Left lung (tissue), 14 donors: ENCODE measurements at places on chromosomes 16 and 17. TPM values are rescaled to one million over a fixed set of nuclear protein-coding genes. Genes with fewer than 3 reads are reported as not detected.

DNA sequence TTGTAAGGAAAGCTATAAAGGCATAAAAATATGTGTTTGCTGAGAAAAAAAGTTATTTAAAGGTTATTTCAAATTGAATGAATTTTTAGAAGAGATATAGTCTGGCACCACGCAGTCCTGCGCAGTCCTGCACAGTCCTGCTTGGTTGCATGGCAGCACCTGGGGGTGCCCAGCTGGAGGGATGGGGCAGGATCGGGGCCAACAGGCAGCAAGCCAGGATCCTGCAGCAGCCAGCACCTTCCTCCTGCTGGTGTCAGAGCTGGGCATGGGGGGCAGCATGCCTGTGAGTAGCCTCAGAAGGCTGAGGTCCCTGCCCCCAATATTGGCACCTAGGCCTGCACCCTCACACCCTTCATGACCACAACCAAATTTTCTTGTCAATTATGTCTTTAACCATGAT is 46.0 kb downstream of the GLG1 start:
- no peak for DNase-seq

- DNase-seq, result no peak
Observed at GRCh38 chr16:69182730-69183416, 4.1 kb upstream of the SNTB2 start.

DNA sequence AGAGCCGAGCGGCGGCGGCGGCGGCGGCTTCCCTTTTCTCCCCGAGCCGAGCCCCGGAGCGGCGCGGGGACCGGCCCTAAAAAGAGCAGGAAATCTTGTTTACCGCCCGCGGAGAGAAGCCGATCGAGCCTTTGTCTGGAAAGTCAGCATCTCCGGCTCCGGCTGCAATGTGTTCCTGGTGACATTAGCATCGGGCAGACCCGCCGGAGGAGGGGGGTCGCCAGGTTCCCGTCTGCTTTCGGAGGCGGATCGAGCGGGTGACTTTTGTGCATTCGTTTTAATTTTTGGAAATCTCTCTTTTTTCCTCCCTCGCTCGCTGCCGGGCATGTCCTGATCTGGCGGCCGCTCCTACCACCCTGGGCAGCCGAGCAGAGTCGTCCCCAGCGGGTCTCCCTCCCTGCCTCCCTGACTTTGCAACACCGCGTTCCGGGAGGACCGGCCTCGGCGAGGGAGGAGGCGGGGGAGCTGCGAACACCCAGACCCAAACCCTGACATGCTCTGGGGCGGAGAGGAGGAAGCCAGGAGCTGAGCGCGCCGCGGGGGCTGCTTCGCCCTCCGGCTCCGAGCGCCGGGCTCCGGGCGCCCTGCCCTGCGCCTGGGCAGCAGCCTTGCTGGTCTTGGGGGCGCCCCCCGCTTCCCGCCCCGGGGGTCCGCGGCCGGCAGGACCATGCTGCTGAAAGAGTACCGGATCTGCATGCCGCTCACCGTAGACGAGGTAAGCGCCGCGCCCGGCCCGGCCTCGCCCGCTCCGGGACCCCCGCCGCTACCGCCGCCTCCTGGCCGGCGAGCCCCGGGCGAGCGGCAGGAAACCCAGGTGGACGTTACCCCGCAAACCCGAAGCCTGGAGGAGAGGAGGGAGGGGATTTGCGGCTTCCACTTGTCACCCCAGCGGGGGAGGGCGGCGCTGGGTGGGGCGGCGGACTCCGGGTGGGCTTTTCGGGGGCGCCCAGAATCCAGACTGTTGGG is 690 bp downstream of the PITPNC1 start:
- peak; percentile 66 for DNase-seq

- peak; percentile 57 for DNase-seq
Observed at GRCh38 chr17:45341533-45342158, 24.8 kb upstream of the MAP3K14 start.

DNA sequence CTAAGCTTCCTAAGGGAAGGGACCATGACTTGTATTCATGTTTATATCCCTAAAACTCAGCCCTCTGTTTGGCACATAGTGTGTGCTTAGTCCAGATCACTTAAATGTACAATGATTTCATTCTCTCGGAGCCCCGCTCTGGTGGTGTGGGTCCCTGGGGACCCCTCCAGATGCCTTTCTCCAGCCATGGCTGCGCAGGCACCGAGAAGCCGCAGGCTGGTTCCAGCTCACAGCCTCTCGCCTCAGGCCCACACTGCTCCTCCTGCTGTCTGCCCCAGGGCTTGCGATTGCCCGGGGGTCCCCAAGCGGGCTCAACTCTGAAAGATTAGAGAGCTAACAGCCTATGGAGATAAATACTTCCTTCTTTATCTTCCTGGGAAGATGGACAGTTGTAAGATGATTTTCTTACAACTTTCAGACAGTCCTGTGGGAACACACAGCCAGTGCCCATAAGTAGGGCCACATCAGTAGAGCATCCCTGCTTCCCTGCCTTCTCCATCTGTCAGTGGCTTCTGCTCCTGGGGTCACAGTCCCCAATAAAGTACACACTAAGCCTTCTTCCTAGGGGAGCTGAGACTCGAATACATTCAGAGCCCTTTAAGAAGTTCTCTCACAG is 66.2 kb downstream of the CENPV start:
- DNase-seq, result no peak

- no peak for DNase-seq
Observed at GRCh38 chr17:81427173-81428120, 32.2 kb downstream of the BAHCC1 start.

DNA sequence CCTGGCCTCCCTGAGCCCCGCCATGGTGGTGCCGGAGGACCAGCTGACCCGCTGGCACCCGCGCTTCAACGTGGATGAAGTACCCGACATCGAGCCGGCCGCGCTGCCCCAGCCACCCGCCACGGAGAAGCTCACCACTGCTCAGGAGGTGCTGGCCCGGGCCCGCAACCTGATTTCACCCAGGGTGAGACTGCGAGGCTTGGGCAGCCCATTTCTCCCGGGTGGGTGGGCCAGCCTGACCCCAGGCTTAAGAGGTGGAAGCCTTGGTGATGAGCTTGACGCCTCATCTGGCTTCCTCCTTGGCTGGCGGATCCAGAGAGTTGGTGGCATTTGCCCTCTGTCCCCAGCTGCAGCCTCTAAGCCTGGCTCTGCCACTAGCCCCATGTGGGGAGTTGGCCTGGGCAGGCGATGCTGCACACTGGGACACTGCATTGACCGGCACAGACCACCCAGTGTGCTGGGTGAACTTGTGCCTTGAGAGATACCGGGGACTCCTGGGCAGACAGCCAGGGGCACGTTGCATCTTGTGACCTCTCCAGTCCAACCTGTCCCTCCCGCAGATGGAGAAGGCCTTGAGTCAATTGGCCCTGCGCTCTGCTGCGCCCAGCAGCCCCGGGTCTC is 3.0 kb downstream of the CDT1 start:
- DNase-seq, result no peak

- no peak for DNase-seq
Observed at GRCh38 chr16:314795-315299, 31.9 kb downstream of the PDIA2 start.

DNA sequence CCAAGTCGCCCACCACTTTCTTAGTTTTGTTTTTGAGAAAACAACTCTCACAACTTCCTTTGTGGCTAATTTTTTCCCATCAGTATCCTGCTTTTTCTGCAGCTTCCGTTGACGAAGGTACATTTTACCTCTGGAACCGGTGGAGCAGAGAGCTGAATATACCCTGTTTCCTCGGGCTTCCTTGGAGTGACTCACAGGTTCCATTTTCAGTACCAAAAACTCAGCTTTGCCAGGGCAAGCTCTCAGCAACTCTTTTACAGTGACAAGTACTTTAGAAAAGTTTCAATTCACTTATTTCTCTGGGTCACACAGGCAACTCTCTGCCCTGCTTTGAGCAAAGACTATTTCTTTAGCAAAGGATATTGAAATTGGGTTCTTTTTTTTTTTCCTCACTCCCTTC is 318.9 kb downstream of the SNX29 start:
- DNase-seq, result no peak

GRCh38 chr17:39757176-39757662 is 19.5 kb downstream of the GRB7 start:
- no peak for DNase-seq

Gene GUCY2D
- polyA plus RNA-seq, result 0.13 TPM

Gene CTRB2
- not detected for polyA plus RNA-seq

Gene SP2
- polyA plus RNA-seq, result 22.3 TPM

Gene DOC2B
- polyA plus RNA-seq, result 3.4 TPM

Gene ABCC11
- polyA plus RNA-seq, result 0.35 TPM
